Tongue (tissue), 3 donors: ENCODE measurements at places on chromosomes 2 and 18. TPM values are rescaled to one million over a fixed set of nuclear protein-coding genes. Genes with fewer than 3 reads are reported as not detected.

FTCDNL1 gene
- total RNA-seq: 6.7 TPM

HOXD1 gene
- total RNA-seq: not detected

FOSL2 gene
- total RNA-seq: 66.4 TPM

REG3G gene
- not detected for total RNA-seq

ASB18 gene
- total RNA-seq: 3.5 TPM

RAB31 gene
- 31.0 TPM for total RNA-seq

SGPP2 gene
- total RNA-seq: 2.3 TPM

DNA sequence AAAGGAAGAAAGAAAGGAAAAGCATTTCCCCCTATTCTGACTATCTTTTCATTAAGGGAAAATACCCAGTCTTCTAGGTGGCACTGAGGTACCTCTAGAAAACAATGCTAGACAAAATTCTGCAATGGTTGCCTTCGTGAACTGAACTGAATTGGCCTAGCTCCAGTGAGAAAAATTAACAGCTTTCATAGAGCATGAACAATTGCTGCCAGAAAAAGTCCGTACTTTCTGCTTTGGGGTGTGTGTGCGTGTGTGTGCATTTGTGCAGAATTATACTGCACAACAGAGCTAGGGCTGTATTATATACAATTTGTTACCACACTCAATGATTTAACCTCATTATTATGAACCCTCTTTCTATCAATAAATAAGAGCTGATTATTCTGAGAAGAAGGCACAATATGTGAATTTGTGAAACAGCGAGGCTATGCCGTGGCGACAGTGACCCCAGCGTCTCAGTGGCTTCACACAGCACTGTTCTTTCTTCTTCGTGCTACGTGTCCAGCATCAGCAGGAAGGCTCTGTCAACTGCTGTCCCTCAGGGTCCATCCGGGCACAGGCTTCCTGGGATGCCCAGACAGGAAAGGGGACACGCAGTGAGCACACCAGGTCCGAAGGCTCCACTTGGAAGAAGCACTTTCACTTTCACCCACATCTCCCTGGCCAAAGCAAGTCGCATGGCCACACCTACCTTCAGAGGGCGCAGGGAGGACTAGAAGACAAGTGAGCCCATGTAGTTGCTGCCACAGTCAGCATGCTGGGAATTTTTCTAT lies 47.5 kb downstream of the PTGR3 start:
- DNase-seq: no peak

GRCh38 chr2:51723691-51724090 lies 691.8 kb upstream of the NRXN1 start:
- no peak for DNase-seq

- DNase-seq: no peak
Observed at GRCh38 chr2:220043155-220043989, 415.9 kb downstream of the SLC4A3 start.

DNA sequence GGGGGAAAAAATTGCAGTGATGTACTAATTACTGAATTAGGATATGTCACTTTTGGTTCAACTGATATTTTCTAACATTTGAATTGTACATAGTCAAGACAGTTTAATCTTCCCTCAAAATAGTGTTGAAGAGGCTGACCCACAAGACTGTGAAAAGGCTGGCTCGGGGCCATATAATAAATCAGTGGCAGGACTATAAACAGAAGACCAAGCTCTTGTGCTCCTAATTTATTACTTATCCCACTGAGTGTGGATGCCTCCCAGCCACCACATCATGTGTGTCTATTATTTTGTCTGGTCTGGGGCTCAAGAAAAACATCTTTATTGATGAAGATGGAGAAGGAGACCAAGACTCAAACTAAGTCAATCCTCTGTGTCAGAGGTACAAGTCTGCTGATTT lies 64.4 kb downstream of the PLEKHM3 start:
- DNase-seq: no peak

- peak; percentile 11 for DNase-seq
Observed at GRCh38 chr2:105999211-105999989, 194.7 kb downstream of the UXS1 start.

GRCh38 chr2:1234731-1235308 lies 178.4 kb upstream of the TPO start:
- DNase-seq: no peak

GRCh38 chr18:35619464-35619863 lies 37.9 kb downstream of the GALNT1 start:
- DNase-seq: no peak

DNA sequence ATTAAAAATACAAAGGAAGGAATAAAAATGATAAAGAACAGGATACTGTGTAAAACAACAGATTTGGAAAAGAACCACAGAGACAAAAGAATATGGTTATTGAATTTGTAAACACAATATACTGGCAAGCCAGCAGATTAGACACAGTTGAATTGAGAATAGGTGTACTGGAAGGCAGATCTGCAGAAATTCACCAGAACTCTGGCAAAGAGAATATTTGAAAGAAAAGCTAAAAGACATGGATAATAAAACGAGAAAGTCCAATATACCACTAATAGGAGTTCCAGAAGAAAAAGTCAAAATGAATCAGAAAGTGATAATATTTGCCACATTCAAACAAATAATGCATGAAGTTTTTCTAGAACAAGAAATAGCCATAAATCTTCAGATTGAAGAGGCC lies 11.9 kb upstream of the NEURL3 start:
- no peak for DNase-seq

GRCh38 chr2:183093857-183094657 lies 15.5 kb downstream of the DUSP19 start:
- DNase-seq: no peak

DNA sequence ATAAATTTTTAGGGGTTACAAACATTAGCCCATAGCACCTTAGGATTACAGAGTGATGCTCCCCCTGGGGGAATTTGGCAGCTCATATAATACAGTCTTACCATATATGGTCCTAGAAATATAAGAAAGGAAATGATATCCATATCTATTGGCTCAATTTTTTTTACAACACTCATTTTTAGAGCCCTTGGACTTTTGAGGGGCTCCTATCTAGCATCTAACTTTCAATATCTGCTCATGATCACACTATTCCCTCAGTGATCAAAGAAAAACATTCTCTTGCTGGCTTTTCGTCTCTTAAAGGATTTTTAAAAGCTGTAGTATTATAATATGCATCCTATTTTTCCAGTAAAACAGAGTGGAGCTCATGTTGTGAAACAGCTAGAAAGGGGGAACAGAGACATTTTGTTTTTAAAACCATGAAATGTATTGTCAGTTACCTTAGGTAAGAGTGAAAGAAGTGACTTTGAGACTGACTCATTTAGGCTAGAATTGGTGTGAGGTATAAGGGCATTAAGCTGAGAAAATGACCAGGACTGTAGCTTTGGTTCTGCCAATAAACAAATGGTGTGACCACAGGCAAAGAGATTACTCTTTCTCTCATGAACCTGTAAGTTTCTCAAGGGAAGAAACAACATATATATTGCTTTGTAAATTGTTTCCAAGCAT lies 65.8 kb downstream of the ALPK2 start:
- DNase-seq: no peak

DNA sequence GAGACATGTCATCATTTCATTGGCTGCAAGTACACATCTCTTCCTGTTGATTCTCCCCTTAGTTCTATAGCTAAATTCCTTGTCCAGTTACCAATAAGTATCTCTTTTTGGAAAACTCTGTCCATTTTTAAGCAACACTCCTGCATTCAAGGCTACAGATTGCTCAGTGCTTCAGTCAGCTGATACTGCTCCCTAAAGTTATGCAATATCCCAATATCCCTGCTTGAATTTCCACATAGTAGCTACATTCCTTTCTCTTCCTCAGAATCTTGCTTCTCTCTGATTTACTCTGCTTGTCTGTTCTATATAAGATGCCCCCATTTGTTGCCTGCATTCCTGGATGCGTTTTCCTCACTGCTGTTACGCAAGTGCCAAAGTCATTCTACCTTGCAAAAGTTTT lies 109.8 kb downstream of the PARD3B start:
- no peak for DNase-seq

GRCh38 chr2:73009177-73009839 lies 62.2 kb downstream of the SFXN5 start:
- no peak for DNase-seq

GRCh38 chr18:42177390-42177789 lies 222.4 kb downstream of the PIK3C3 start:
- DNase-seq: no peak

GRCh38 chr2:216849987-216850386 lies 9.9 kb downstream of the TNP1 start:
- peak; percentile 57 for DNase-seq

DNA sequence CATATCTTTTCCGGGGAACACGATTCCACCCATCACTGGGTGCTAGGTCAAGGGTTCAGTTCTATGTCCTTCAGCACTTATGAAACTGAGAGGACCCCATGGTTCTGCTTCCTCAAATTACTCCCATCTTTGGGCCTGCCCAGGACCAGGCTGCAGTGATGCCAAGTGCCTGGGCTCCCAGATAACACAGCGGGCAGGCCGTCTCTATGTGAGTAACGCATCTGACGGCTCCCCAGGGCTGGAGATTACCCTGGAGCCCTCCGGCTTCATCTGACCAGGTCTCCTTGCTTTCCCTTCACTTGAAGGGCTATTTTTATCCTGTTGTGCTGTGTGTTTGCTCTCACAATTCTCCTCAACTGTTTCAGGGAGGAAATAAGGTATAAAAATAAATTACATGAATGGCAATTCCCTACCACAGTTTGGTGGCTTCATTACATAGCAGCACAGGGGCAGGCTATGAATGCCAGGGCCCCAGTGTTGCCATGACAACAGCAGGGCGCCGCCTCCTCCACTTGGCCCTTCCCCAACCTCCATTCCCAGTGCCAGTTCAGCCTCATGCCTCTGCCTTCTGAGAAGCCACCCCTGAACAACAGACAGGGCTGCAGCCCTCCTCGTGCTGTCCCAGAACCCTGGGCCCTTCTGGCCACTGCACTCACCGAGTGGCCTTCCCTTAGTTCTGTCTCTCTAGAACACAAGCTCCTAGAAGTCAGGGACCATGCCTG lies 25.4 kb upstream of the TMEM131 start:
- no peak for DNase-seq
